Dermis microvascular lymphatic vessel endothelial cell (primary cell): ENCODE measurements at places on chromosomes 16 and 17. TPM values are rescaled to one million over a fixed set of nuclear protein-coding genes. Genes with fewer than 3 reads are reported as not detected.

CDRT4 gene
- 0.64 and 1.3 TPM in 2 replicates for total RNA-seq

MRPL27 gene
- total RNA-seq: 48.3 and 59.8 TPM in 2 replicates

FBXW10 gene
- under 0.01 TPM in 1 of 2 replicates, not detected in the other for total RNA-seq

SMARCE1 gene
- 61.1 and 63.3 TPM in 2 replicates for total RNA-seq

HCRT gene
- total RNA-seq: not detected in 2 replicates

CCL7 gene
- 0.13 and 0.25 TPM in 2 replicates for total RNA-seq

BRIP1 gene
- 3.0 and 6.4 TPM in 2 replicates for total RNA-seq
